ENCODE measurements at places on chromosomes 6 and 20.

GRCh38 chr6:143941852-143942627 is 66.0 kb downstream of the PLAGL1 start:
- peak; percentile 17 for DNase-seq

DNA sequence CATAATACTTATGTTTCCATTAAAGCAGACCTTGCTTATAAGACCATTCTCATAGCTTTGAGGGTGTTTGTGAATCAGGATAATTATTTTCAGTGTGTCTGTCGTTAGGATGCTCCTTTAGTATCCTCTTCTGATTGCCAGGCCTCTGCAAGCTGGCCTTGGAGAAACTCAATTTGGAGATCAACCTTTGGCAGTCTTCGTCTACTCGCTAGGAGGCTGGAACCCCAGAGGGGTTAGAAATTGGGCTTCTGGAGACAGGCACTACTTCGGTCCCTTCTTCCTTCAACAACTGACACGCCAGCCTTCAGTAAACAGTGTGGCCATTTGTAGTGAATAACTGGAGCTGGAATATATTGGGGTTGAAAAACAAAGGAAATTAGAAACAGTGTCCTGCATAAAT is 100.8 kb upstream of the CITED2 start:
- DNase-seq, result no peak

DNA sequence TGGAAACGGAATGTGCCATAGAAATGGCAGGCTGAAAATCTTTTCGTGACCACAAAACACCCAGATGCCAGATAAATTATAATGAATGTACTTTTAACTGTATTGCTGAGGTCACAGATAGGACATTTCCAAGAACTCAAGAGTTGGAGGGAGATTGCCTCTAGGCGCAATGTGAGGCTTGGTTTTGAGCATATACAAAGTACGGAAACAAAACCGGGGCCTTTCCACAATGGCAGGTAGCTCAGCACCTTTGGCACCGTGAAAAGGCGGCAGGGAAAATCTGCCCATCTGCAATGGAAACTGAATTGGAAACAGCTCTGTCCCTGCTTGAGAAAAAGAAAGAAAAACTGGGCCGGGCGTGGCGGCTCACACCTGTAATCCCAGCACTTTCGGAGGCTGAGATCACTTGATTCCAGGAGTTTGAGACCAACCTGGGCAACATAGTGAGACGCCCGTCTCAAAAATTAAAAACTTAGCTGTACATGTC is 10.5 kb upstream of the C20orf144 start:
- no peak for DNase-seq

DNA sequence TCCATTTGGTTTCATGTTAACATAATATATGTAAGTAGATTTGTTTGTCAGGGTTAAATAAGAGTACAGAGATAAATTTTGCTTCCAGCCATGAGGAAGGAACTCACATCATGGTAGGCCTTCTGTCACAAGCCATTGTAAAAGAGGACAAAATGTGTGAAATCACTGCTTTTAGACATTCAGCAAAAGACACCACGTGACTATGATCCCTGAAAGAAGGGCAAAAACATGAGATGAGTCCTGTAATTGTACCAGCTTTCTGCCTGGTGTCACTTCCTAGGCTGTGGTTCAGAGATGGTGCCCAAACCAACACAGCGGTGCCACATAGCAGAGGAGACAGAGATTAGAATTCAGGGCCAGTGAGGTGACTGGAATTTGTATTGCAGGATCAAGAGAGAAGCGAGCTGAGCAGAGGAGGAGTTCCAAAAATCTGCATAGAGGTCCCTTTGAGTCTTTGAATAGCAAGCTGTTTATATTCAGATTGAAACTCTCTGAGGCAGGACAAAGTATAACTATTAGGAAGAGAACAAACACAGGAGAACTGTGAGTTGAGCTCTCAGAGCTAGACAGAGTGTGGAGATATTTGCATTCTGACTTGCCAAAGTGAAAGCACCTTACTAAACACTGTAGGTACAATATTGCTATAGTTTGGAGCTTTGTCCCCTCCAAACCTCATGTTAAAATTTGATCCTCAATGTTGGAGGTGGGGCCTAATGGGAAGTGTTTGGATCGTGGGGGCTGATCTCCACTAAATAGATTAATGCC is 52.6 kb upstream of the PDE7B start:
- no peak for DNase-seq

DNA sequence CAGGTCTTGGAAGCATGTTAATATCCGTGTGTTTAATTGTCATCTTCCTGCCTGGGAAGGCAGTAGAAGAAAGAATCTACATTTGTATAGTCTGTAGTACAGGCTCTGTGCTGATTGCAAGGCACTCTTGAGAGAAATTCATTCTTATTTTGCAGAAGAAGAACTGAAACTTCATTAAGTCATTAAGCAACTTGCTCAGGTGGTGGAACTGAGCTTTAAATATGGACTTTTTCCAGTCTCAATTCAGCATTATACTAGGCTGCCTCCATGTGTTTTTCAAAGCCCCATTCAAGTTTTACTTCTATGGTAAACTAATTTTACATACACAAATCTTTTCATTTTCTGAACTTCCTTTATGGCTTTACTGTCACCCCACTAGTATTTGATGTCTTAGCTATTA is 18.7 kb downstream of the ZNF451 start:
- no peak for DNase-seq

- DNase-seq, result no peak
Measured at GRCh38 chr20:50450881-50451752, 59.1 kb upstream of the PTPN1 start.
